Esophagus squamous epithelium (tissue), 5 donors: ENCODE measurements at places on chromosomes 13 and 19.

DNA sequence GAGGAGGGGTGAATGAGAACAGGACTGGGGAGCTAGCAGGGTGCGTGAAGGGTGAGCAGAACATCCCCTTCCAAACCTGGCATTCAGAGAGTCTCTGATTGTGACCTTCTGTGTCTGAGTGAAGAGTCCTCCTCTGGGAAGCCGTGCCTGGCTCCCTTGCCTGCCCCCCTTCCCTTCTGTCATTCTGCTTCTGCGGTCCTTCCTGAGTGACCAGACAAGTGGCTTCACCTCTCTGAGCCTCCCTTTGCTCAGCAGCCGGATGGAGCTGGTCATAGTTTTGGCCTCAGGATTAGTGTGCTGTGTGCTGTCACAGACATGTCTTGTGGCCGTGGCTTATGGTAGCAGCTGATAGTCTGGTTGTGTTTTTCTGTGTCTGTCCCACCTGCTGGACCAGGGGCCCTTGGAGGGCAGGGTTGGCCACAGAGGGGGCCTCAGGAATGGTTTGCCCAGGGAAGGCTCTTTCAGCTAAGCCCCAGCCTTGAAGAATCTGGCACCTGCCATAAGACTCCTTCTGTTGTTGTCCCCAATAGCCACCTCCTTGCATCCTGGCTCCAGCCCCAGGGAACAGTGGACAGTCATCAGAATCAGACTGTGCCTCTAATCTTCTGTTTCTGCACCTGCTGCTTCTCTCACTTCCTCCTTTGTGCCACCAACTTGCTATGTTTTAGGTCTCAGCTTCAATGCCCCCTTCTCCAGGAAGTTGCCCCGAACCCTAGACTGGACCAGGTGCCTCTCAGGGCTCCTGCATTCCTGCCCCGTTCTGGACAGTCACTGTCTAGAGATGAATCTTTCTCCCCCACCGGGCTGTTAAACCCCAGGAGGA lies 5.9 kb downstream of the CLPTM1 start:
- no peak for DNase-seq

GRCh38 chr19:347946-348861 lies 3.6 kb upstream of the MIER2 start:
- DNase-seq: no peak

DNA sequence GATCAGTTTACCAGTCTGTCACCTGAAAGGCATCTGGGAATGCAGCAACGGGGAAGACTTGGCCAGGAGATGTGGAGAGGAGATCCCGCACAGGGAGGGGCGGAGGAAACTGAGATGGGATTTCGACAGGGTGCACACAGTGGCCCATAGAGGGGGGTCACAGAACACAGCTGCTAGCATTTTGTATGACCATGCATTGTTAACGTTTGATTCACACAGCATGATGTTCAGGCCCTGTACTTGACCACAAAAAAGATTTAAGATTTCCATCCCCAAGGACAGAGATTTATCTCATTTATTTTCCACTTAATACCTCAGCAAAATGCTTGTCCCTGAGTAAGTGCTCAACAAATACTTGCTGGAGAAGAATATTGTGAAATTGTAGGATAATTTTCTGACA lies 63.2 kb downstream of the RAB20 start:
- DNase-seq: no peak

DNA sequence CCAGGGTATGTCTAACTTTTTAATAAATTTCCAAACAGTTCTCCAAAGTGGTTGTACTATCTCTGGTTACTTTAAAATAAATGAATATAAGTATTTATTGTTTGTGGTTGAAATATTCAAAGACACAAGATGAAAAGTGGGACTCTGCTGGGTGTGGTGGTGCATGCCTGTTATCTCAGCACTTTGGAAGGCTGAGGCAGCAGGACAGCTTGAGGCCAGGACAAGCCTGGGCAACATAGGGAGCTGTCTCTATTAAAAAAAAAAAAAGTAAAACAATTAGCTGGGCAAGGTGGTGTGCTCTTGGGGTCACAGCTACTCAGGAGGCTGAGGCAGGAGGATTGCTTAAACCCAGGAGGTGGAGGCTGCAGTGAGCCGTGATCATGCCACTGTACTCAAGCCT lies 10.4 kb downstream of the PNMA8A start:
- no peak for DNase-seq

DNA sequence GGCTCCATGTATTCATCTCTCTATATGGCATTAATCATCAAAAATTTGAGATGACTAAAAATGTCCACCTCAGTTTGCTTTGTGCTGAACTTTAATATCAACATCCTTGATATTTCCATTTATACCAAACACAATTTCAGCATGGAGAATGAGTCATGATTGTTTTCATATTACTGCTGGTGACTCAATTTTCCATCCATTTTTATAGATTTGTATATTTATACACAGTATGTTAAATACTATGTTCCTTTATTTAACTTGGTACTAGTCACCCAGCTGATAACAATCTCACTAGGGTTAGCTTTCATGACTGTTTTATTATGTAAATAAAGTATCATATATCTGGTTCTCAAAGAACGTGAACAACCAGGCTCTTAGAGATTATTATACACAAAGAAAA lies 1255.1 kb downstream of the SLITRK1 start:
- DNase-seq: no peak

DNA sequence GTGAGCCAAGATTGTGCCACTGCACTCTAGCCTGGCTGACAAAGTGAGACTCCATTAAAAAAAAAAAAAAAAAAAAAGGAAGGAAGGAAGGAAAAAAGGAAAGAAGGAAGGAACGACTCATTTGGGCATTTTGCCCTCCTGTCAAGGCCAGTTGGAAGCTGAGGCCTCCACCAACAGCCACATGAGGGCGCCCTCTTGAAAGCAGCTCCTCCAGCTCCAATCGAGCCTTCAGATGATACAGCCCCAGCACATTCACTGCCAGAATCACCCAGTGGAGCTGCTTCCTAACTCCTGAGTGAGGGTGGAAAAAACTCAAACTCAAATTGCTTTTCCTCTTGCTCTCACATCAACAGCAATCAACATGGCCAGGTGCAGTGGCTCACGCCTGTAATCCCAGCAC lies 40.9 kb downstream of the GNG7 start:
- DNase-seq: no peak

- no peak for DNase-seq
Observed at GRCh38 chr13:108572782-108573211, 56.6 kb upstream of the MYO16 start.

- no peak for DNase-seq
Observed at GRCh38 chr13:73767747-73768315, 366.4 kb downstream of the KLF12 start.

GRCh38 chr19:44657211-44657921 lies 13.7 kb downstream of the PVR start:
- no peak for DNase-seq

DNA sequence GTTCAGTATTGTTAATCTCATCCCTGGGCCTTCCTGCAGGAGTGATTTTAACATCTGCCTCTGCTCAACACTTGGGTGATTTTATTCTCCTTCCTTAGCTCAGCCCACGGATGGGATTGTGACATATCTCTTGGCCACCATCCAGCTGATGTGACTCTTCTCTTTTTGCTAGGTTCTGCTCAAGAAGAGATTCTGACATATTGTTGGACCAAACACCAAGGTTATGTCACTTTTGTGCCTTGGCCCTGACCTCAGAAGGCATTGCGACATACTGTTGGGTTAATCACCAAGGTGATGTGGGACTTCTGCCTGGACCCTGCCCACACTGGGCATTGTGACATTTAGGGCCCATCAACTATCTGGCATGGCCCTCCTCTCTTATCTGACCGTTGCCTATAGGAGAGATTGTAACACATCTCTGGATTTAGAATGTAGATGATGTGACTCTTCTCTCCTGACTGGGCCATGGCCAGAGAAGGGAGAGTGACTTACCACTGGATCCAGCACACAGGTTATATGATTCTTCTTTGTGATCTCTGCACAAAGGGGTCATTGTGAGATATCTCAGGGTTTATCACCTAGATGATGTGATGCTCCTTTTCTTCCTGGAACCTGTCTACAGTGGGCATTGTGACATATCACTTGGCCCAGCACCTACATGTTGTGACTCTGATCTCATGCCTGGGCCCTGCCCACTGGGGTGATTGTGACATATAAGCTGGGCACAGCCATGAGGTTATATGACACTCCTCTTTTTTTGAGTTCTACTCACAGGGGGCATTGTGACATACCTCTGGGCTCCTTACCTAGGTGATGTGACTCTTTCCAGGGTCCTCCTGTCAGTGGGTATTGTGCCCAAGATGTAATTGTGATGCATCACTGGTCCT lies 88.8 kb downstream of the ZNF429 start:
- DNase-seq: no peak

DNA sequence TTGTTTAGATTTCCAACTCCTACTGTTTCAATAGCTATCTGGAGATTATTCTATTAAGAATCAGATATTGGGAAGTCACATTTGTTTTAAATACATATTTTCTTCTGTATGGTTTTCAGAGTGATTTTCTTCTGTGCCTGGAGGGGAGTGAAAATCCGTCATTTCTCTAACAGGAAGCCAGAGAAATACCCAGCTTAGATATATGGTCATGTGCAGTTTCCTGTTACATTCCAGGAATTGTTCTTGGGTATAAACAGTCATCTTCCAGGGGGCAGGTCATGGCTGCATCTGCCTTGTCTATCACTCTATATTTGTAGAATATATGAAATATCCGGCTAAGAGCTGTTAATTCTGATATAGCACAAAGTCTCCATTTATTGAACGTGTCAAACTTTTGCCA lies 77.5 kb upstream of the MIR17HG start:
- no peak for DNase-seq

DNA sequence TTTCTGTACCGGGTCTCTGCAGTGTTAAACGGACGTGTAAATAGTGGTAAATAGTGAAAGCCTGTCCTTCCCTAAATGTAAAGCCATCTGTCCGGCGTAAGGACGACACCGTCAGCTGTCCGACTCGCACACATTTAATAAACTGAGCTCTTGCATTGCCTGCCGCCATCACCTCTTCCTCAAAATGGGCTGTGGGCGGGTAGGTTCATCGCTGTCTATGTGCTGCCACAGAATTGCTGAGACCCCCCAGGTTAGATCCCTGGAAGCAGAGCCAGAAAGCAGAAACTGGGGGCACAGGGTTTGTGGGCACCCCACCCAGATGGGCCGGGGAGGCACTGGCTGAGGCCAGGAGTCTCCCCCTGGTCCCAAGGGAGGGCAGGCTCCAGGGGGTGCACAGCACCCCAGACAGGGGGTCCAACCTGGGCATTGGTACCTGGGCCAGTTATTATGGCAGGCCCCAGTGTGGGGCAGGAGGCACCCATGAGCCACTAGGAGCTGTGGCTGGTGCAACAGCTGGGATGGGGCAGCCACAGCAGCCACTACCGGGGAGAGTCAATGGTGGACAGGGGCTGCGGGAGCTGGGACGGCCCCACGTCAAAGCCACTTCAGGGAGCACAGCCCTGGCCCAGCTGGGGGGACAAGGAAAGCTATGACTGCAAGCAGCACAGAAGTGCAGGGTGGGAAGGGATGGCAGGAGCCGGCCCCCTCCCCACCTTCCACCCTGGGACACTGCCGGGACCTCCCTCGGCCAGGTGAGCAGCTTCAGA lies 5.7 kb downstream of the C19orf25 start:
- DNase-seq: no peak

DNA sequence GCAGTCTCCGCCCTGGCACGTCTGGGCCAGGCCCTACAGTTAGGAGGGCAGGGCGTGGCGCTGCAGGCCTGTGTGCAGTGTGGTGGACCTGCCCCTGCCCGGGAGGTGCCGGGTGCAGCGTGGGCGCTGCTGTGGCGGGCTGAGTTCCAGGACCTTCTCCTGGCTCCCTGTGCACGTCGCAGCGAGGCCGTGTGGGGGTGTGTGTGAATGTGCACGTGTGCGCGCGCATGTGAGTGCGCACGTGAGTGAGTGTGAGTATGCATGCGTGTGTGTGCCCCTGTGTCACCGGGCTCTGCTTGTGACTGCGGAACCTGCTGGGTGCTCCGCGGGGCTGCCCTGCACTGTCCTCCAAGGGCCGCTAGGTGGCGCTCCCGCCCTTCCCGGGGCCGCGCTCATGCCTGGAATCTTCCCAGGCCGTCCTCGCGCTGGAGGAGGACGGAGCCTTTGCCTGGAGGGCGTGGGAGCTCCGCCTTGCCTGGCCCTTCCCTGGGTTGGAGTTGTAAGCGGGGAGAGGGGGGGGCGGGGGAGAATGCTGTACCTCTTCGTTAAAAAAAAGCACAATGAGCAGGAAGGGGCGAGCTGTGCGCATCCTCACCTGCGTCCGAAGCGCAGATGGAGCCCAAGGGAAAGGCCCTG lies 79.3 kb downstream of the KDM4B start:
- no peak for DNase-seq

GRCh38 chr13:112931028-112931934 lies 37.7 kb upstream of the MCF2L start:
- DNase-seq: no peak

- DNase-seq: no peak
Observed at GRCh38 chr19:48900477-48901406, 630 bp downstream of the NUCB1 start.

DNA sequence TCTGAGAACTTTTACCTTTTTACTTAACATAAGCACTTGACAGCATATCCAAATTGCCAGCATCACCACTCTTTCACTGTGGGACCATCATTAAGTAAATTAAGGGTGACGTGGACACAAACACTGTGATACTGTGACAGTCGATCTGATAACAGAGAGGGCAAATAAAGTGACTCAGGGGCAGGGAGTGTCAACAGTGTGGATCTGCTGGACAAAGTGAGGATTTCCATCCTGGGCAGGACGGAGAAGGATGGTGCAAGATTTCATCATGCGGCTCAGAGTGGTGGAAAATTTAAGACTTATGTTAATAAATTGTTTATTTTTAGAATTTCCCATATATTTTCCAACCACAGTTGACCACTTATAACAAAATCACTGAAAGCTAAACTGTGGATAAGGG lies 60.0 kb upstream of the WDFY2 start:
- no peak for DNase-seq

- DNase-seq: no peak
Observed at GRCh38 chr13:112910616-112911280, 58.3 kb upstream of the MCF2L start.

GRCh38 chr13:74103970-74104555 lies 30.1 kb downstream of the KLF12 start:
- DNase-seq: no peak

DNA sequence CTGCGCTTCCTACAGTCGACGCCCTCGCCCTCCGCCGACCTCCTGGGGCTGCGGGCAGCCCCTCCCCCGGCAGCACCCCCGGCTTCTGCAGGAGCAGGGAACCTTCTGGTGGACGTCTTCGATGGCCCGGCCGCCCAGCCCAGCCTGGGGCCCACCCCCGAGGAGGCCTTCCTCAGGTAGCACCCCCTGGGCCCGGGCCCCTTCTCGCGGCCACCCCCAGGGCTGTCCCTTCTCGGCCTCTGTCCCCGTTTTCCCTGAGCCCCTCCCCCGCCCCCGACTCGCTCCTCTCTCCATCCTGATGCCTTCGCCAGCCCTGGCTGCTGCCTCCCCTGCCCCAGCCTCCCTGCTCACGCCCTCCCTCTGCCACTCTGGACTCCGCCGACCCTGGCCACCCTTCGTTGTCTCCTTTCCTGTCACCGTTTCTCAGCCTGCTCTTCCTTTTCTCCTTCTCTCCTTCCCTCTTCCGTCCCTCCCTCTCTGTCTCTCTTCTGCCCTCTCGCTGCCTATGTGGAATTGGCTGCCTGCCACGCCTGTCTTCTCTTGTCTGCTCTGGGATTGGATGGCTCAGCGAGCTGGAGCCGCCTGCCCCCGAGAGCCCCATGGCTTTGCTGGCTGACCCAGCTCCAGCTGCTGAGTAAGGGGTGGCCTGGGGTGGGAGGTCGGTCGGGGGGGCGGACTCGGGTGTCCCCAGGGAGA lies 11.0 kb downstream of the FUZ start:
- DNase-seq: no peak
